Activated naive CD4-positive, alpha-beta T cell (primary cell): ENCODE measurements at places on chromosomes 5 and 9.
A peak's percentile ranks its signal among the peaks of the same experiment; 100 is the strongest.

- no peak for DNase-seq
These were observed 297.8 kb downstream of the FBXL17 start for GRCh38 chr5:108084105-108084504.

- DNase-seq = no peak
These were observed 132.8 kb upstream of the MPDZ start for GRCh38 chr9:13412331-13412730.

- DNase-seq = no peak
These were observed 99.7 kb downstream of the SPRY4 start for GRCh38 chr5:142225141-142225540.

DNA sequence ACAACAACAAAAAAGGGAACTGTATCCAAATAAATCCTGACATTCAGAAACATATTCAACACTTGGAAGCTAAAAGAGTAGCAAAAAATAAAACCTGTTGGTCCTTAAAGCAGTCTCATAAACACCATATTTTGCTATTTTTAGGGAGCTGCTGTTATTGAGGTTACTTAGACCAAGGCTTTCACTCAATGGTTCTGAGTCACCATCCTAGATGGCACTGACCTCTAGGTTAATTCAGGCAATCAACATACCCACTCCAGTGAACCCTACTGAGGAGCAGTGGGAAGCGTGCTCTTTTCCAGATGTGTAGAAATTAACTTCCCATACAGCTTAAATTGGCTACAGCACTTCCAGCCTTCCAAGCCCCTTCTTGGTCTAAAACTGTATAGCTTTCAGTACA is 5.2 kb downstream of the GNAQ start:
- DNase-seq = no peak

DNA sequence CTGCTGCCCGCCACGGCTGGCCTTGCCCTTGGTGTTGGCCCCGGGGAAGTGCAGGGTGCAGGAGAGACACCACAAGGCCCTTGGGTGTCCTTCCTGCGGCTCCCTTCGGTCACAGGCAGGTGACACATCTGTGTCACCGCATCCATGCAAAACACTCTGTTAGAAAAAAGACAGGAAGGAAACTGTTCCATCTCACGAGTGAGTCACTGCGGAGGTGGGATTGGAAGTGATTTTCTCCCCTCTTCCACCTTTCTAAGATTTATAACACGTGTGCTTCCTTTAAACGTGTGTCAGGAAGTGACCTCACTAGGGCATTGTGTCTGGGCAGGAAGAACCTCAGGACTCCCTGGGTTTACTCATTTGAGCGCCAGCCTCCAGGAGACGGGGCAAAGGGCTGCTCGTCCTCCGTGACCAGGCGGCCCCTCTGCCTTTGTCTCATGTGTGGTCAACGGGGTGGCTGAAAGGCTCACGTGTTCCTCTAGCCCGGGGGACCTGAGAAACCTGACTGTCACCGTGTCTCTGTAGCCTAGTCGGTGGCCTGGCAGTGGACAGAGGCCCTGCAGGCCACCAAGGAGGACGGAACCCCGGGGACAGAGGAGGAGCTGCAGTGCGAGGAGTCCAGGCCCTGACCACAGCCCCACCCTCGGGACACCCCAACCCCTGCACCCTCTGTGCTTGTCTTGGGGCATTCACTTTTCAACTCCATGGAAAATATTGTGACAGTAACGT is 4.9 kb upstream of the LCN1 start:
- no peak for DNase-seq

GRCh38 chr5:177402271-177403043 is 2.0 kb upstream of the PFN3 start:
- peak; percentile 56 for DNase-seq

- no peak for DNase-seq
These were observed 176.2 kb downstream of the SMC2 start for GRCh38 chr9:104269996-104270963.

GRCh38 chr9:38007016-38007415 is 62.0 kb downstream of the SHB start:
- no peak for DNase-seq

DNA sequence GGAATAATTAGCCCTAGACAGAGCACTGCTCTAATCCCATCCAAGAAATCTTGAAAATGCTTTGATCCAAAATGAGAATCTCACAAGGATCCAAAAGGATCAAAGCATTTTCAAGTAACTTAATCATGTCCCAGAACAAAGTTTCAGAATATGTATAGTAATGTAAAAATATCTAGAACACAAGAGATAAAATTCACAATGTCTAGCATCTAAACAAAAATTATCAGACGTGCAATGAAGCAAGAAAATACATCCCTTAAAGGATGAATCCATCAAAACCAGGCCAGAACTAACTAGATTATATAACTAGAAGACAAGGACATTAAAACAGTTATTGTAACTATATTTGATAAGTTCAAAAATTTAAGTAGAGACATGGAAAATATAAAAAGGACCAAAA is 69.3 kb downstream of the INIP start:
- no peak for DNase-seq

GRCh38 chr9:129283705-129284606 is 105.9 kb upstream of the IER5L start:
- no peak for DNase-seq

DNA sequence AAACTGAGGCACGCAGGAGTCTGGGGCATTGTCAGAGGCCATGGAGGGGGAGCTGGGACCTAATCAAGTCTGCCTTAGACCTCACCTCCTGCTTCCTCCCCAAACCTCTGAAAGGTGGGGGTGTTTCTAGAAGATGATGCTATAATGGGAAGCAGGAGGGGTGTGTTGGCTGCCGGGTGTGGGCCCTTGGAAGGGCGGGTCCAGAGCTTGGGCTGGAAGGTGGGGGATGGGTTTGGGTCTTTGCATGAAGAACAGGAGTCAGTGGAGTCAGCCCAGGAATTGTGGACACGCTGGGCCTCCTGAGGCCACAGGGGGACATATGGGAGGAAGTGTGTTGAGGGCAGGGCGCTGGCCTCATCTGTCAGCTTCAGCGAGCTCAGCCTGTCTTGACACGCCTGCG is 101.0 kb upstream of the FCN2 start:
- DNase-seq = no peak

- DNase-seq = no peak
These were observed 57.0 kb downstream of the GOLM1 start for GRCh38 chr9:86042199-86042978.

- DNase-seq = no peak
These were observed 11.6 kb upstream of the FOXD1 start for GRCh38 chr5:73460133-73460532.

DNA sequence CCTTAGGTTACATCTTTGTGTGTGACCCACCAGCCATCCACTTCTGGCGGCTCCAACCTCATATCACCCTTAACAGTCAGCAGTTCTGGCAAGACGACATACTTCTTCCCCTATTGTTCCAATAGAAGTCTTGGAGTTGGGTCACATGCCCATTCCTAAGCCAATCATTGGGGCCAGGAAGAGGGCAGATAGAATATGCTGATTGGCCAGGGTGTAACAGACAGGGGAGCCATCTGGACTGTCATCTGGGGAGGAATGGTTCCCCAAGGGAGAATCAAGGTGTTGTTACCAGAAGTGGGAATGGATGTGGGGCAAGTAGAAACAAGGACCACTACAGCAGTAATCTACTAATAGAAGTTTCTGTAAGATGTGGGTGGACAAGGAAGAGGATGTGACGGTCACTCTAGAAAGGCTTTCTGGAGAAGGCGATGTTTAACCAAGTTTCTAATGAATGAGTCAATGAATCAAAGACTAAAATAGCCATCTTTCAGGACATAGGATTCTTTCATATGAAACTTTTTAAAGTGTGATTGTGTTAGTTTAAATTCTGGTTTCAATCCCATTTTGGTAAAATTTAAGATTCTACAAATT is 200.4 kb downstream of the ARHGAP26 start:
- DNase-seq = no peak

DNA sequence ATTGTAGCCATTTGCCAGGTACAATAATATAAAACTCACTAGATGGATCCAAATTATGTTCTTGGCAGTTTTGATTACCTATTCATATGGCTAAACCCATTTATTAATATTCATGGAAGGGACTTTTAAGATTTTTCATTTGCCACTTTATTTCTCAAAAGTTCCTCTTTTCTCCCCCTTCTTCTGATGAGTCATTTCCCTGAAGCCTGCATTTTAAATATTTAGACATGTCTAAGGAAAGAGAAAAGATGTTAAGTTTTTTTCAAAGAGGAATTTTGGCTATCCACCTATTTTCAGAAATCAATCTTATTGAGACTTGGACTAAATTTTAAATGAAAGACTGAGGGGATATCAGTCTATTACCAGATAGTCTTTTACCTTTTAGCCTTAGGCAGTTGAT is 1189.4 kb downstream of the EFNA5 start:
- no peak for DNase-seq

- no peak for DNase-seq
These were observed 1826.2 kb upstream of the CDH6 start for GRCh38 chr5:29367176-29367833.

GRCh38 chr5:5466227-5466626 is 43.8 kb downstream of the ICE1 start:
- DNase-seq = no peak

GRCh38 chr9:76592091-76592973 is 133.3 kb downstream of the GCNT1 start:
- DNase-seq = no peak

- DNase-seq = no peak
These were observed 210.8 kb upstream of the ELL2 start for GRCh38 chr5:96172436-96172835.

GRCh38 chr5:2642684-2643345 is 108.7 kb downstream of the IRX2 start:
- no peak for DNase-seq
